Left cardiac atrium (tissue), 4 donors: ENCODE measurements at places on chromosomes 11 and 22. TPM values are rescaled to one million over a fixed set of nuclear protein-coding genes. Genes with fewer than 3 reads are reported as not detected.

GRCh38 chr11:110086892-110087309, 6.3 kb upstream of the ZC3H12C start:
- DNase-seq = no peak

DNA sequence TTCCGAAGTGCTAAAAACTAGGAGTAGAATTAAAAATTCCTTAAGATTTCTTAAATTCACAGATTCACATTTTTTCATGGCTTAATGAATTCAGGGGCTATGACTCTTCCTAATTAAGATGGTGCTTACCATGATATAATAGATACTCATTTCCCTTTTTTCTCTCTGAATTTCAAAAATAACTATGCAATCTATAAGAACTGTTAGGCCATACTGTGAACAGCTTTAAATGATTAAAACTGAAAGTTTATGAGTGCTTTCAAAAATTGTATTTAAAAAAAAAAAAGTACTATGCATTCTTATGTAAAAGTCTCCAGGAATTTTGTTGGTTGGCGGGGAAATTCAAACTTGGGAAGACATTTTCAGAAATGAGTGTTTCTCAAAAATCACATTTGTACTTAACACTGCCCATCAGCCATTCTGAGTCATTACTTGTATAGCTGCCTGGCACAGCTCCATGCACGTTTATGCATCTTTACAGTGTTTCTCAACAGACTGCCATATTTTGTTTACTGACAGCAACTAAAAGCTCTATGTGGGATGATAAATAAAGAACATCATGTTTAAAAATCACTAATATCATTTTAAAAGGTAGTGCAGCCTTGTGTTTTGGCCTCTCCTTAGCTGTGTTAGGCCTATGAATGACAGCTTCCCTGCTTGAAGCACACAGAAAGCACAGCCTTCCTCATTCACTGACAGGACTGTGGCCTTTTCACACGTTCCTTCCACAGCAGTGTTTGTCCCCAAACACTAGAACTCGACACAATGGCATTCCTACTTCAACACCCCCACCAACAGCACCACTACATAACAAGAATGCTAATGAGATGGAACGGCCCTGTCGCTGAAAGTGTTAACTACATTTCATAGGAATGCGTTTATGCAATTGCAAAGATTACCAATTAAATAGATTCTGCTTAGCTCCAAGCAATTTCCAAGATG, 131.4 kb downstream of the DCDC1 start:
- DNase-seq = no peak

- DNase-seq = no peak
Measured at GRCh38 chr11:102788334-102788995, 8.0 kb upstream of the MMP10 start.

- DNase-seq = no peak
Measured at GRCh38 chr11:88015170-88015569, 160.1 kb downstream of the RAB38 start.

DNA sequence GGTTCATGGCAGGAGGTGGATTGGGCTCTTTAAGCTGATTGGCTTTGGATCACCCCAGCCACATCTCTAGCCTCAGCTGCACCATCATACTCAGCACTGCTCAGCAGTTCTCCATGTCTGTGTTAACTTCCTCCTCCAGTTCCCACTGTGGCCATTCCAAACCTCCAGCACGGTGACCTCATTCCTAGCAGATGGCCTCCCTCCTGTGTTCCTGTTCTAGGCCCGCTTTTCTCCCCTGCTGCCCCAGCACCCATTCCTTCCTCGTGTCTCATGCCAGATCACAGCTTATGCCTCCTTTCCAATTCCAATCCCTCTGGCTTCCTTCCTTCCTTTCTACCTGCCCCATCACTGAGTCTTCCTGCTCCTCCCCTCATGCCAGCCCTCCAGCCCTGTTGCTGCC, 96.1 kb downstream of the MICAL2 start:
- DNase-seq = no peak

Gene BIK
- not detected for total RNA-seq

Gene SLC22A6
- total RNA-seq = not detected

Gene CXCR5
- not detected for total RNA-seq
